ENCODE measurements at places on chromosomes 16 and 17. TPM values are rescaled to one million over a fixed set of nuclear protein-coding genes. Genes with fewer than 3 reads are reported as not detected.
A peak's percentile ranks its signal among the peaks of the same experiment; 100 is the strongest.

The NTN3 gene
- 0.14 TPM for total RNA-seq

The KRT40 gene
- not detected for total RNA-seq

The WFIKKN2 gene
- total RNA-seq = not detected

The SSTR5 gene
- not detected for total RNA-seq

The KCNJ12 gene
- 4.3 TPM for total RNA-seq

The JPH3 gene
- total RNA-seq = 0.72 TPM

The PRAC2 gene
- not detected for total RNA-seq

The LAT gene
- total RNA-seq = 1.9 TPM

- DNase-seq = peak; percentile 40
Measured at GRCh38 chr17:19646788-19647696, 1.5 kb upstream of the ALDH3A2 start.

DNA sequence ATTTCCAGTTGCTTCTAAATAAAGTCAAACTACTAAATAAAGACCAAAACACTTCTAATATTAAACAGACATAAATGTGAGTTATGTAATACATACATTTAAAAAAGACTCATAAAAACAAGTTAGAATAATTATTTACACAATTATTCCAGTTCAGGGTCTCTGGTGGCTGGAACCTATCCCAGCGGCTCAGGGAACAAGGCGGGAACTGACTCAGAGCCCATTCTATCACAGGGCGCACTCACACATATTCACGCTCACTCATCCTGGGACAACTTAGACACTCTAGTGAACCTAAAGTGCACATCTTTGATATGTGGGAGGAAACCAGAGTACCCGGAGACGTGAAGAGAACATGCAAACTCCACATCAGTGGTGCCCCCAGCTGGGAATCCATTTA, 25.0 kb downstream of the PLXDC1 start:
- no peak for DNase-seq

- no peak for DNase-seq
Measured at GRCh38 chr17:30148376-30148775, 31.8 kb downstream of the NSRP1 start.

- DNase-seq = no peak
Measured at GRCh38 chr16:71492786-71493185, 3.7 kb upstream of the ZNF19 start.

- no peak for DNase-seq
Measured at GRCh38 chr16:54933281-54934011, 2.8 kb downstream of the IRX5 start.

- no peak for DNase-seq
Measured at GRCh38 chr17:82036634-82037091, 834 bp downstream of the DCXR start.

DNA sequence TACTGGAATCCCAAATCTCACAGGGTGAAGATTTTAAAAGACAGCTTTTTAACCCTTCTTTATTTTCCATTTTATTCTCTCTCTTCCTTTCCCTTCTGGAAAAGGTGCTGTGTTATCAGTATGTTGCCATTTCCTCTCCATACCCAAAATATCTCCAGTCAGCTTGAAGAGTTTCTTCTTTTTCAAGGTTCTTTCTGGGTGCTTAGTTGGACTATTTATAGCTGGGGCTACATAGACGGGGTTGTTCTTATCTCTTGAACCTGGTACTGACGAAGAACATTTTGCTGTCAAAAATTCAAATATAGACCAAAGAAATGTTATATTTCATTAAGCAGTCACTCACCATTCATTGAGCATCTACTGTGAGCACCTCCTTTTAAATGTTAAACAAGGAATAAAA, 48.6 kb downstream of the IST1 start:
- no peak for DNase-seq

DNA sequence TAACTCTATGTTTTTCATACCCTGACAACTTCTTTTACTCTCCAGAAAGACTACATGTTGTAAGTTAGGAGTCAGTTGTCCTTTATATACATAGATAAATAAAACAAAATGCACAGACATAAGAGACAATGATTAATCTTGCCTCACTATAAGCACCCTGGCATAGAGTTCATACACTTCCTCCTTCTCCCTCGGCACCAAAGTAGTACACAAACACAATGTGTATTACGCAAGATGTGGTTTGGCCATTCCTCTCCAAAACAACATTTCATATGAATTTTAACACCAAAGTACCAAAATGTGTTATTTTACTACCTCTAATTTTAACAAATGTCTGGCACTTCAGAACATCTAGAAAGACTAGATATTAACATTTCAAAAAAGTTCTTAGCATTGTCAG, 17.2 kb upstream of the SLFN11 start:
- DNase-seq = no peak

- DNase-seq = no peak
Measured at GRCh38 chr17:79413611-79414010, 197.2 kb downstream of the RBFOX3 start.

DNA sequence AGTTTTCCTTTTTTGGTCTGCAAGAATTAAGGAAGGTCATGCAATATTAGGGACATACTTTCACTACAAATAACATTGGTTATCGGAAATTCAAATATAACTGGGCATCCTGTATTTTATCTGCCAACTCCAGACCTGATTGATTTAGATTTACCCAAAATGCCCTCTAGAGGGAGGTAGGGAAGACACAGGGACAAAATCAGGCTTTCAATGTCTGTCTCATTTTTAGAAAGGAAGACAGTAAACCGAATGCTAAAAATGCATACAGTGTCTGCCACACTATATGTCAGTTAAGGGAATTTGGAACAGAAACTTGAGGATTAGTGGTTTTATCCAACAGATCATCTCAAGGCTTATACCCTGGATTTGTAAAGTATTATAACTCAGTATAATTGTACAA, 161.7 kb upstream of the SOX9 start:
- DNase-seq = peak; percentile 26

GRCh38 chr17:21166595-21167210, 39.9 kb downstream of the DHRS7B start:
- DNase-seq = no peak

DNA sequence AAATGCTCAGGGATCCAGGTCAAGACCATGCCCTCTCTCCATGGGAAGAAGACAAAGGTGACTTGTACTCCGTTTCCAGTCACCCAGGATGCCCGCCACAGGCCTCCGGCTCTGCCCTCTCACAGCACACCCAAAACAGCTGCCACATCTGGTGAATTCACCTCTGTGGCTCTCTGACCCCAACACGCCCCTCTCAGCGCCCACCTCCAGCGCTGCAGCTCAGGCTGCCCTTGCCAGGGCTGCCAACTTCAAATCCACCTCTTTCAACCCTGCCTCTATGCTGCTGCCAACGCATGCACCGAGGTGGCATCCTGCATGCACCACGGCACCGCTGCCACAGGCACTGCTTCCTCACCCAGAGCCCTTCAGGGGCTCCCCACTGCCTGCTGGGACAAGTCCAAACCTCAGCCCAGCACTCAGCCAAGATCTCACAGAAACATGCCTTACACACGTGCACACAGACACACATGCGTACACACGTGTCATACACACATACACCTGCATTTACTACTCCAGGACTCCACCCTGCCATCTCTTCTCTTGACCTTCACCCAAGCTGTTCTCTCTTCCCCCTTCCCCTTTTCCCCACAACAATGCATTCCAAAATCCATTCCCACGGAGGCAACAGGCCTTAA, 7.5 kb downstream of the HID1 start:
- no peak for DNase-seq

DNA sequence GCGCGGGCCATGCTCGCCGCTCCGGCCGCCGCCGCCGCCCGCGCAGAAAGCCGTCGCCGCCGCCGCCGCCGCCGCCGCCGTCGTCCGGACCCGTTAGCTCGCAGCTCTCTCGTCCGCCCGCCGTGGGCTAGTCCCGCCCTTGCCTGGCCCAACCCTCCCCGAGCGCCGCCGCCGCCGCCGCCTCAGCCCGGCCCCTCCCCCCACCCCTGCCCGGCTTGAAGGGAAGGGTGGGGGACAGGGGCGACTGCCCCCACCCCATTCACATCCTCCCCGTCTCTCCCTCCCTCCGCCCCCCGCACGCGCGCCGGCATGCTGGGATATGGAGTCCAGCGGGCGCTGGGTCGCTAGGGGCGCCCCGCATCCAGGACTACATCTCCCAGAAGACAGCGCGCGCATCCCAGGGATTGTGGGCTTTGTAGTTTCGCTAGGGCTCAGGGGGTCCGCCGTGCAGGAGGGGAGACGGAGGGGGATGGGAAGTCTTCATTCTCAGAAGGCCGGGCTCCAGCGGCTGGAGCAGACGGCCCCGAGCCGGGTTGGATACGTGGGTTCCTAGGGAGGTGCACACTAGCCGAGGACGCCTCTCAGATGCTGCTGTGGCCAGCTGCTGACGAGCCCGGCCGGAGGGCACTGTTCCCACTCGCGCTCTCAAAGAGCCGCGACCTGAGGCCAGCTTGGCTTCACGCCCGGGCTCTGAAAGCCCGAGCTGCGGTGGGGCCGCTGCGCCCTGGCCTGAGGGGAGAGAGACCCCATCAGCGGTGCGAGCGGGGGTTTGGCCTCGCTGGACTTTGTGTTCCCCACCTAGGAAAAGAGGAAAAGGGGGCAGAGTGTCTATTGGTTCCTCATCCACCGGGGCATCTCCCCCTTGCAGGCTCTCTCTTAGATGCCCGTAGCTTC, at the start of gene ST3GAL2:
Gene ST3GAL2, minus strand, starts transcription at position 132 of the 894 bp plus-strand sequence. CDS start 40,570 bp downstream, outside the sequence.
- peak; percentile 89 for DNase-seq

- DNase-seq = no peak
Measured at GRCh38 chr17:78123258-78123929, 5.2 kb downstream of the TMC6 start.

GRCh38 chr16:85484347-85485300, 128.5 kb upstream of the GSE1 start:
- DNase-seq = no peak

All from NCI-H460 (cell line).